ENCODE measurements at places on chromosomes 2 and 18. TPM values are rescaled to one million over a fixed set of nuclear protein-coding genes. Genes with fewer than 3 reads are reported as not detected.

The KCNF1 gene
- not detected for total RNA-seq

The CCDC102B gene
- total RNA-seq, result 64.2 TPM

The STAM2 gene
- 14.6 TPM for total RNA-seq

The LONRF2 gene
- total RNA-seq, result 1.3 TPM

The DRC1 gene
- total RNA-seq, result not detected

The RAD51AP2 gene
- total RNA-seq, result 0.11 TPM

The SKOR2 gene
- total RNA-seq, result not detected

The SPP2 gene
- total RNA-seq, result not detected

The IL36A gene
- total RNA-seq, result not detected

The TFCP2L1 gene
- 0.04 TPM for total RNA-seq

The PRSS56 gene
- total RNA-seq, result not detected

The C1GALT1C1L gene
- 1.1 TPM for total RNA-seq

The PCARE gene
- not detected for total RNA-seq
